ENCODE measurements at places on chromosomes 12 and 14.

- no peak for DNase-seq
These were observed 241.4 kb downstream of the PHLDA1 start for GRCh38 chr12:75790219-75790618.

DNA sequence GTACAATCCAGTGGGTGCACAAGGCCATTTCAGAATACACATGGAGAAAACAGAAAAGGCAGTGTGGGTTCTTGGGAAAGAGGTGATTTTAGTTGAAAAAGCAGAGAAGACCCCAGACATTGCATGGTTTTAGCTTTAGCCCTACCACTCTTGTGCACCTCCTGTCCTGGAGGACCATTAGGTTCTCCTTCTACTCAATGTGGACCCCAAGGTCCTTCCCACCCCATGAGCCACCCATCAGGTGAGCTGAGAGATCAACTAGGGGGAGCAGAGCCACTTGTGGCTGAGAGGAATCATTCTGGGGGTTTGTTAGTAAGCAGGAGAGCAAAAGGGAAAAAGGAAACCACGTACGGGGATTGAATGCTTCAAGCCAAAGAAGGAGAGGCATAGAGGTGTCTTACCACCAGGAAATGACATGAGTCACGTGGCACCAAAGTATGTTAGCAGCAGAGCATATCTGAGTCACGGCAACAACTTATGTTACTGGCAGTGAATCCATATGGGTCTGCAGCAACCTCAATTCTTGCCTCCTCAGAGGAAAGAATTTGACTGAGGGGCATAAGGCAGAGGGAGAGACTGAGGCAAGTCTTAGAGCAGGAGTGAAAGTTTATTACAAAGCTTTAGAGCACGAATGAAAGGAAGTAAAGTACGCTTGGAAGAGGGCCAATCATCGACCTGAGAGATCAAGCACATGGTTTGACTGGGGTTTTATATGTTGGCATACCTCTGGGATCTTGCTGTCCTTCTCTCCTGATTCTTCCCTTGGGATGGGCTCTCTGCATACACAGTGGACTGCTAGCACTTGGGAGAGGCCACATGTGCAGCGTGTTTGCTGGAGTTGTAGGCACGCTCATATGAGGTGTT lies 73.9 kb downstream of the HSD17B6 start:
- no peak for DNase-seq

DNA sequence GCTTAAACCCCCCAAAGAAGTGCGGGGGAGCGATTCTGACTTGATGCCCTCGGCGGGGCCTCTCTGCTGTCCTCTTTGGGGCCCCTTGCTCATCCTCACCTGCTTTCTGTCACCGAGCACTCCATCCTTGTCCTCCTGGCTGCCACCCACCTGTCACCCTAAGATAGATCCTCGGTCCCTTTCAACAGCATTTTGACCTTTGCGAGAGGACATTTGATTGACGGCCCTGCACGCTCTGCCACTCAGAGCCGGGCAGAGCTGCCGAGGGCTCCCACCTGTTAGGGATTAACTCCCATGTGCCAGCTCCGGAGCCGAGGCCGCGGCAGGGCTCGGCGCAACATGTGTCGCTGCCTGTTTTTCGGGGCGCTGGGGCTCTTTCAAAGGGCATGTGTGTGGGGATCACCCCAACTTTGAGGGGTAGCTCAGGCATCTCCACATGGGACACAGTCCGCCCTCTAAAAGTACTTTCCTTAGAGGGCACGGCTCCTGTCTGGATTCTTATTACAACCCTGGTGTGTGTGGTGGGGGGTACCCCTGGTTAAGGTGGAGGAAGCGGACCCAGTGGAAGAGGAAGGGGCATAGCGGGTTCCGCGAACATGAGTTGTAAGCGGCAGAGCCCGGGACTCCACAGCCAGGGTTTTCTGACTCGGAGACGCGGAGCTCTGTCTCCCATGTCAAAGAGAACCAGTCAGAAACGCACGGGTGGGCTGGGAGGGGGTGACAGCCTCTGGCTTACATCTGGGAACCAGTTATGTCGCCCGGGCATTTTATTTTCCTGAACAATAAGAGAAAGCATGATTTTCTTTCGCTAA lies 811 bp upstream of the MEG3 start:
- DNase-seq: no peak

DNA sequence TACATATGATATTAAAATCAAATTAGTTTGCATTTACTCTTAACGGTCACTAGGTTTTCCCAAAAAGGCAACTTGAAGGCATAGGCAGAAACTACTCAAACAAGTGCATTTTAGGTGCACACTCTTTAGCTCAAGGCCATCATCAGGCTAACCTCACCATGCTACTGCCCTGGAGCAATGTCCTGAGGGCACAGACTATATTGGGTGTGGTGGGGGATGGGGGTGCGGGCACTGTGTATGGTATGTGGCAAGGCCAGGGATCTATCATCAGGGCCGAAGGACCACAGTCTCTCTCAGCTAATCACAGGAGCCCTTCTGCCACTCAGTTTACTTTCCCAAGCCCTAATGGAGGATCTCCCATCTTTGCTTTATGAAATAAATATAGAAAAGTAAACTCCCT lies 51.9 kb downstream of the SH2B3 start:
- DNase-seq: no peak

DNA sequence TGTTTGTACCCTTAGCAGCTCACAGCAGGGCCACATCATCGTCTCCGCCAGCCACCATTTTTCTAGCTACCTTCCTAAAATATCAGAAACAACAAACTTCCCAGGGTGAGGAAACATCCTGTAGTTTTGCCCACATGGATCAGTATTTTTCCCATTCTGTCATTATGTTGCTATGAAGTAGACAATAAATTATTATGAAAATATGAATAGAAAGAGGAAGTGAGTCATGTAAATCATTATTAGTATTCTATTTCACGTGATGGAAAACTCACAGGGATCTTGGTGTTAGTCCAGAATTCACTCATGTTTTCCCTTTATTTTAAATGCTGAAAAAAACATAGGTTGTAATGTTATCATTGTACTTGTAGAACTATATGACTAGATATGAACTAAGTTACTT lies 319.4 kb downstream of the SYT1 start:
- no peak for DNase-seq

- no peak for DNase-seq
These were observed 140.6 kb upstream of the PLEKHG7 start for GRCh38 chr12:92562063-92562734.

All from central memory CD8-positive, alpha-beta T cell (primary cell).